B cell (primary cell): ENCODE measurements at places on chromosomes 11 and 22. TPM values are rescaled to one million over a fixed set of nuclear protein-coding genes. Genes with fewer than 3 reads are reported as not detected.
A peak's percentile ranks its signal among the peaks of the same experiment; 100 is the strongest.

DNA sequence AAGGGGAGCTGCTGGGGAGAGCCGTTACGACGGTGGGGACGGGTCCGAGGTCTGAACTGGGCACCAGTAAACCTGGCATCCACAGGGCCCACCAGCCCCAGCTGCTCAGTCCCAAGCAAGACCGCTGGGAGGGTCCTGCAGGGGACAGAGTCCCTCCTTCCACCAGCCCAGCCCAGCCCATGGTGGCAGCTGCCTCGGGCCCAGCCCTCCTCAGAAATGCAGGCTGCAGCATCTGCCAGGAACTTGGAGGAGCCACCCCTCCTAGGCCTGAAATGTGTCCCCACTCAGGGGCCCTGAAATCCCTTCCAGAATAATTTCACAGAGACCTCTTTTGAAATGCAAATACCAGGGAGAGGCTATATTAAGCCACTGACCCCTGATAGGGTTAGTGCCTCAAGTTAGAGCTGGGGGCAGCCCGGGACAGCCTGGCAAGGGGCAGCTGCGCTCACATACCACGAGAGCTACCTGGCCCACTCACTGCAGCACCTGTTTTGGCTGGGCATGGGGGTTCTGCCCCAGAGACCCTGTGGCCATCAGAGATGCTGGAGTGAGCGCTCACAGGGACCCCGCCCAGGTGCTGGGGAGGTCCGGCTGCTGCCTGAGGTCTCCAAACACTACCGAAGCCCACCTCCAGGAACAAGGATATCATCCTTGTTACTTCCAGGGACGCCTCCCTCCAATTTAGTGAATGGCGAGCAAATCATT is 53.1 kb downstream of the CELSR1 start:
- H3K4me1 ChIP-seq = no peaks in the 10 kb centered on the region
- H3K27ac ChIP-seq = no peak overlapping the region
- H3K4me3 ChIP-seq = no peak overlapping the region
- no peak for DNase-seq
- H3K36me3 ChIP-seq = no peaks in the 10 kb centered on the region

- peaks cover 45% of the 10 kb centered on the region for H3K4me1 ChIP-seq
- H3K4me3 ChIP-seq = no peak overlapping the region
- H3K36me3 ChIP-seq = no peaks in the 10 kb centered on the region
- no peaks in the 10 kb centered on the region for H3K27me3 ChIP-seq
- no peak overlapping the region for H3K27ac ChIP-seq
These were observed 128.6 kb upstream of the DDI1 start for GRCh38 chr11:103907548-103908455.

Gene NOX4
- total RNA-seq = not detected in 2 replicates

DNA sequence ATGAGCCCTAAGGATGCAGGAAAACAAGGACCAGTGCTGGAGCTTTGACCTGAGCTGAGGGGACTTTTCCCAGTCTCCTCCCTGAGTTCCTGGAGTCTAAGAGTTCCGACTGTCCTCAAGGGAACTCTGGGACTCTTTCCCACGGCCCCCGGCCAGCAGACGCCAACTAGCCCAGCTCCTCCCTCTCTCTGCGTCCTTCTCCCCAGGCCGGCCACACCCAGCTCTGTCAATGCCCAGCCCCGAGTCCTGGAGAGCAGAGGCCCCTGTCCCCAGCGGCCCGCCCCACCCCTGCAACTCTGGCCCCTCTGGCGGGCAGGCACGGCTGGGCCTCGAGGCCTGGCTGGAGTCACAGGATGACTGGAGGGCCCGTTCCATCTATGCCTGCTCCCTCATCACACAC is 29.8 kb downstream of the NECTIN1 start:
- DNase-seq = no peak
- no peaks in the 10 kb centered on the region for H3K36me3 ChIP-seq
- no peaks in the 10 kb centered on the region for H3K4me1 ChIP-seq
- H3K27me3 ChIP-seq = no peaks in the 10 kb centered on the region

- no peak overlapping the region for H3K27ac ChIP-seq
- H3K36me3 ChIP-seq = peaks cover 41% of the 10 kb centered on the region
- DNase-seq = no peak
- no peaks in the 10 kb centered on the region for H3K27me3 ChIP-seq
- peaks cover 80% of the 10 kb centered on the region for H3K4me1 ChIP-seq
- no peak overlapping the region for H3K4me3 ChIP-seq
These were observed 2.2 kb downstream of the C11orf24 start for GRCh38 chr11:68269414-68270081.

- H3K36me3 ChIP-seq = no peaks in the 10 kb centered on the region
- no peak overlapping the region for H3K27ac ChIP-seq
- no peak for DNase-seq
- H3K4me3 ChIP-seq = no peak overlapping the region
- H3K27me3 ChIP-seq = no peaks in the 10 kb centered on the region
These were observed 15.7 kb downstream of the PPARA start for GRCh38 chr22:46165977-46166376.

DNA sequence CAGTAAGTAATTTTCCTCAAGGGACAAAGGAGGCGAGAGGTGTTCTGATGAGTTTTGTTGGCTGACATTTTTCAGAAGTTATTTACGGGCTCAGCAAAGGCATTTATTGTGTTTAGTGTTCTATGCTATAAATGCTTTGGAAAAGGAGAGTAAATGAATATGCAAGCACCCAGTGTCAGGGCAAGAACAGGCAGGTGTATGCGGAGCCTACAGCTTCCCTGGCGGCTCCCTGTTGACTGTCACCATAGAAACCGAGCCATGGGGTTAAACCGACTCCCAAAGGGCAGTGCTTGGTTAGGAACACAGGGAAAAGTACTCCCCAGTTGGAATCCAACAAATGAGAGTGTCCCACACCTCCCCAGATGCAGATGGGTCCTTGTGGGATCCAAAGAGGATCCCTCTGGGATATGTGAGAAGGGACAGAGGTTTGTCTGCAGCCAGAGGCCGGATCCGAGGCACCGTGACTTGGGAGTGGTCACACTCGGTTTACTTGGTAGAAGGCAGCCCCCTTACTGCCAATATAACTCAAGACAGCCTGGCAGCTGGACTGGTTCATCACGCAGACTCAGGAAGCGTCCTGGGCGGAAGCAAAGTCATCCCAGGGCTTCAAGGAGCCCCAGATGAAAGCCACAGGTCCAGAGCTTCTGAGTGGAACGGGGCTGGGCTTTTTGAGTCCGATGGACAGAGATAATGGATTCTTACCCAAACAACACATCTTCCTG is 329.7 kb downstream of the CTTN start:
- H3K27me3 ChIP-seq = no peaks in the 10 kb centered on the region
- H3K4me3 ChIP-seq = no peak overlapping the region

DNA sequence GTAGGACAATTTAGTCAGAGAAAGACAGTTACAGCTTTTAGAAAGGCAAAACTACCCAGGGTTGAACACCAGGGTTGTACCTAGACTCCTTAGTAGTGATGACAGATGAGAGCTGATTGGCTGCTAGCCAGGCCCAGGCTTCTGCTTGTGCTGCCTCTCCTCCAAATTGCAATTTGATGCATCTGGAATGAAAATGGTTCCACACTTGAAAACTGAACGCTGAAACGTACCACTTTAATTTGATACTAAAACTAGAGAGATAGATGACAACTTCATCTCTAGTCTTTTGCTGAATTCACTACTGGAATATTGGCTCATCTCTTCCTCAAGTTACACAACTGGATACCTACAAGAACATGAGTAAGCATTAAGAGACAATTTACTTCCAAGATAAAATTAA is 19.2 kb upstream of the FNBP4 start:
- no peak overlapping the region for H3K27ac ChIP-seq
- H3K4me3 ChIP-seq = no peak overlapping the region
- no peaks in the 10 kb centered on the region for H3K4me1 ChIP-seq

GRCh38 chr22:27699383-27700019 is 102.1 kb downstream of the MN1 start:
- no peak overlapping the region for H3K27ac ChIP-seq
- H3K4me1 ChIP-seq = no peaks in the 10 kb centered on the region
- H3K27me3 ChIP-seq = no peaks in the 10 kb centered on the region
- DNase-seq = no peak
- no peaks in the 10 kb centered on the region for H3K36me3 ChIP-seq

- H3K27ac ChIP-seq = peak overlapping the region; percentile 64
- no peak overlapping the region for H3K4me3 ChIP-seq
These were observed 19.6 kb upstream of the IL18BP start for GRCh38 chr11:71979094-71979493.

DNA sequence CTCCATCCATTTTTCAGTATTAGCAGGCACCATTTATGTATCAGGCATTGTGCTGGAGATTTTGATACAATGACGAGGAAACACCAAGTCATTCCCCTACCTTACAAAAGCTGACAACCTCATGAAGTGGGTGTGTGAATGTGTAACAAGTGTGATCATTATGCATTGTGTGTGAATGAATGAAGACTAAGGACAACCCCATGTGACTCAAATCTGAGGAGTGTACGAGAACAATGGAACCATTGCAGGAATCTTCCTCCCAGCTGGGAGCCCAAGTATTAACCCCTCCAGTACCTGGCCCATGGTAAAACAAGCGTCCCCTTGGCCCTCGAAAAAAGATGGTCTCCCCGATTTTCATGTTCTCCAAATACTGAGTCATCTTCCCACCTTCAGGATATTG is 4.4 kb downstream of the CYB5R2 start:
- H3K27me3 ChIP-seq = peaks cover 14% of the 10 kb centered on the region
- H3K4me1 ChIP-seq = peaks cover 21% of the 10 kb centered on the region
- H3K36me3 ChIP-seq = no peaks in the 10 kb centered on the region
- DNase-seq = no peak

DNA sequence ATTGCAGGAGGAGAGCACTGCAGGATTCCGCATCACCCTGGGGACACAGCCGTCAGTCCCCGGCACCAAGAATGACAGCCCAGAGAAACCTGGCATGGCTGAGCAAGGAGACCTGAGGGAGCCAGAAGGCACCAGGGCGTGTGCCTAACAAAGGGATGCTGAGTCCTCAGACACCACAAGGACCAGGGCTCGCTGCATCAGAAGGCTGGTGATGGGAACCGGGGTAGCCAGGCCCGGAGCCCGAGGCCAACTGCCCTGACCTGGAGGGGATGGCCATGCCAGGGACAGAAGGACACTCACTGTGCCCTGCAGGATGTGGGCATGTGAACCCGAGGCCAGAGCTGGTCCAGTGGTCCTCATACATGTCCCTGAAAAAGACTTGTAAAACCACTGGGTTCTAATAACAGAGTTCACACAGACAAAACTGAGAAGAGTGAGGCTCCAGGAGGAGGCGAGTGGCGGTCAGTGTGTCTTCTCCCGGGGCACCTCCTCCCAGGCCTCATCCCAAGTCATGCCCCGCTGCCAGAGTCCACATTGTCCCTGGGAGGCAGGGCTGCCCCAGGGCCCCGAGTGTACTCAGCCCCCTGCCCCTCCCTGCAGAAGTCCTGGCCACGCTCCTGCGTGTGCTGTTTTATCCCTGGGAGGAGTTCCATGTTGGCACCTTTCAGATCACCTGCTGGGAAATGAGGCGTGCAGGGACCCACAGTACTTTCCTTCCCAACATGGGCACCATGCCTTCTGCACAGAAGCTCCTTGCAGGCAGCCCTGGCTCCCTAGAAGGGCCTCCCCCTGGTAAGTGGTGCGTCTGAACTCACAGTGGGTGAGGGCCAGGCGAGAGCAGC is 42.5 kb downstream of the TBX1 start:
- no peaks in the 10 kb centered on the region for H3K27me3 ChIP-seq
- no peak overlapping the region for H3K27ac ChIP-seq
- no peak overlapping the region for H3K4me3 ChIP-seq
- no peak for DNase-seq

DNA sequence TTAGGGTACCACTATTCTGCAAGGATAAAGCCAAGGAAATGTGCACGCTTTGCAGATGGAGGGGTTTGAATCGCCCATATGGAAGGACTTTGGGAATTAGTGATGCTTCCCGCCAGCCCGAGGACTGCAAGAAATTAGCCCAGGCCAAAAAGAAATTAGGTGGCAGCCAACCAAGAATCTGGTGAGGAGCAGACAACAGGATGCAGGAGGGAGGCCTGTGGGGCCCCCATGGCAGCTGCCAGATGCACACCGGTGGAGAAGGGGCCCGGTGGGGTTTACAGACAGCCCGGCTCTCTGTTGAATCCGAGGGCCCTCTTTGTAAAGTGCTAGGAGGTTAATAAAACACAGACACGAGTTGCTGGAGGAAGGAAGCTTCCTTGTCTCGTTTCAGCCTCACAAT is 73.5 kb downstream of the TIMP3 start:
- H3K4me1 ChIP-seq = no peaks in the 10 kb centered on the region
- no peak for DNase-seq
- no peaks in the 10 kb centered on the region for H3K27me3 ChIP-seq

GRCh38 chr11:102010776-102011494 is 36.3 kb upstream of the CFAP300 start:
- no peak overlapping the region for H3K27ac ChIP-seq
- no peaks in the 10 kb centered on the region for H3K36me3 ChIP-seq
- no peaks in the 10 kb centered on the region for H3K4me1 ChIP-seq

DNA sequence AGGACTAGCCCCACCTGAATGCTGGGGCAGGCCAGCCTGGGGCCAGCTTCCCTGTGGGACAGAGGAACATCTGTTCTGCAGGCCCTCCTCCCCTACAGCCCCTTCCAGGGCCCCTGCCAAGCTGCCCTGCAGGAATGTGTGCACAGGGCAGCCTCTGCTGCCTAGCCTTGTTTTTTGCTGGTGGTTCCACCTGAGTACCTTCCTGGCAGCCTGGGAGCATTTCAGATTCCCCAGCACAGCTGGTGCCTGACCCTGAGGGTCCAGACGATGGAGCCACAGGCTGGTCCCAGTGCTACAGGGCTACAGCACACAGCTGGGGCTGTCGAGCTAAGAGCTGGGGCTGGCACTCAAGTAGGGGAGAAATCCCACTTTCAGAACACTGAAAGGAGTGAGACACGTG is 22.3 kb upstream of the GPR83 start:
- H3K27me3 ChIP-seq = no peaks in the 10 kb centered on the region
- DNase-seq = no peak
- H3K4me1 ChIP-seq = no peaks in the 10 kb centered on the region
- H3K27ac ChIP-seq = no peak overlapping the region

- DNase-seq = no peak
- H3K27ac ChIP-seq = no peak within 1 kb of the TSS
- H3K4me3 ChIP-seq = no peak within 1 kb of the TSS
- H3K4me1 ChIP-seq = no peaks in the 10 kb centered on the region
- H3K27me3 ChIP-seq = no peaks in the 10 kb centered on the region
These were observed at the start of gene MRPL23 for GRCh38 chr11:1946812-1947484. MRPL23 (plus strand) TSS chr11:1947332; CDS start chr11:1947363, 31 bp downstream.
